Left renal pelvis (tissue), 4 donors: ENCODE measurements at places on chromosomes 3 and 15. TPM values are rescaled to one million over a fixed set of nuclear protein-coding genes. Genes with fewer than 3 reads are reported as not detected.

GRCh38 chr3:127351775-127352350 lies 64.0 kb upstream of the PRR20G start:
- DNase-seq = no peak

GRCh38 chr15:63985221-63986184 lies 60.8 kb downstream of the DAPK2 start:
- no peak for DNase-seq

DNA sequence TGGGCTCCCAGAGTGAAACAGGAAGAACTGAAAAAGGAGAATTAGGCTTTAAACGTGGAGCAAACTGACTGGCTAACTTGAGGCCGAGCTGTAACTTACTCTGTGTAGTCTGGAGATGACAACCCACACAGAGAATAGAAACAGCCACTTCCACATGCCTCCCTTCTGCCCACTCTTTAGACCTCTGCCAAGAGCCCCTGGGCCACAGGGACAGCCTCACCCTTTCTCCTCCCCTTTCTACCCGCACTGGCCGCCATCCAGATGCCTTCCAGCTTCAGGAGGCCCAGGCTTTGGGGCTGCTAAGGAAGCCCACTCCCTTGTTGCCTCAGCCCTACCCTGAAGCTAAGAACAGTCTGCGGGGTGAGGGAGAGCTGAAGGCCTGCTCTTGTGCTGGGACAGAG lies 6.8 kb downstream of the ARHGAP31 start:
- no peak for DNase-seq

GRCh38 chr3:187445356-187445755 lies 77.2 kb downstream of the RTP4 start:
- no peak for DNase-seq

DNA sequence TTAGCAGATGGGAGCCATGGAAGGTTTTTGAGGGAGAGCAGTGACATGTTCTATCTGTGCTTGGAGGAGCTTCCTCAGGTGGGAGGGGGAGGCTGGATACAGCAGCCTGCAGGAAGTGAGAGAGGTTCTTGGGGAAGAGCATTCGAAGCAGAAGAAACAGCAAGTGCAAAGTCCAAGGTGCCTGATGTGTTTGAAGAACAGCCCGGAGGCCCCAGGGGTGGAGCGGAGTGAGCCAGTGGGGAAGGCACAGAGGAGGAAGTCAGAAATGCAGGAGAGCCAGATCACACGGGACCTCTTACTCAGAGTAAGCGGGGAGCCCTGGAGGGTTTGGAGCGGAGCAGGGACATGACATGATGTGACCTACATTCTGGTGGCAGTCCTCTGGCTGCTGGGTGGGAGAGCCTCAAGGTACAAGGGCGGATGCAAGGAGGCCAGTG lies 10.8 kb downstream of the ITGA11 start:
- no peak for DNase-seq

DNA sequence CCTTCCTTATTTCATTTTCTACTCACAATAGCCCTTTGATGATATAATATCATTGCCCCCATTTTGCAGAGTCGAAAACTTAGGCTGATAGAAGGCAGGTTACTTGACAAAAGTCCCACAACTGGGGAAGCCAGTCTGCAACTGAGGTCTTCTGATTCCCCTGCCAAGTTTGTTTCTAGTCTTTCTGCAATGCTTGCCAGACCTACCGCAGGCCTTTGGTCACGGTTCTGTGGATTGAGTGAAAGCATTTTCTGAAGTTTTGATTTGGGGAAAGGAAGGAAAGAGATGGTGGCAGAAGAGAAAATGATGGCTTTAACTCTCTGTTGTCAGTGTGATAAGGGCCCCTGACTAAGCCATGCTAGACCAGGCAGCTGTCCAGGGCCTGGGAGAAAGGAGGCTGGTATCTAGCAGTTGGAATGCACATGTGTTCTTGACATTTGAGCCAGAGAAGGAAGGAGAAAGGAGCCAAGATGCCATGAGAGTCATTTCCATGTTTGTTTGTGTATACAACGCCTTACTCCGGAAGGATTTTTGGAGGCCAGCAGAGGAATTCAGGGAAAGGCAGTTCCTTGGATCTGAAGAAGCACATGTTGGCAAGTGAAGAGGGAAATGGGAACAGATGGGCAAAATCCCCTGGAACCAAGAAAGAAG lies 29.9 kb downstream of the FAH start:
- no peak for DNase-seq

GRCh38 chr3:131782751-131783150 lies 252.1 kb downstream of the CPNE4 start:
- DNase-seq = no peak

GRCh38 chr3:127990051-127990450 lies 62.2 kb upstream of the SEC61A1 start:
- no peak for DNase-seq

DNA sequence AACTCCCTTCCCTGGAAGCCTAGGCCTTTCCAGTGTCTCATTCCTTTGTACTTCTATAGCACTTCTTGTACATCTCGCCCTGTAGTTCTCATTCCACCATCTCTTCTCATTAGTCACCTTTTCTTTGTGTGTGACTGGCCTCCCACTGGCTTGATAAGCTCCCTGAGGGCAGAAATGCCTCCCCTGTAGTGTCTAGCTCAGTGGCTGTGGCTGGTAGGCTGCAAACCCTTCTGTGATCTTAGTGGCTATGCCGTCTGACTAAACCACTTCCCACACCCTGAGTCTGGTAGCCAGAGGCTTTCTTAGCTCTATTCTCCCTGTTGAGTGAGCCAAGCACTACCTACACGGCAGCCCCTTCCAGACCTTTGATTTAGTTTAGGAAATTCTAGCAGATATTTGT lies 24.4 kb upstream of the TNFAIP8L3 start:
- no peak for DNase-seq

GRCh38 chr3:171348121-171348520 lies 112.1 kb downstream of the TNIK start:
- DNase-seq = no peak

GRCh38 chr3:70973558-70973957 lies 610.0 kb downstream of the FOXP1 start:
- DNase-seq = no peak

GRCh38 chr3:32009101-32009500 lies 27.6 kb downstream of the ZNF860 start:
- DNase-seq = no peak

DNA sequence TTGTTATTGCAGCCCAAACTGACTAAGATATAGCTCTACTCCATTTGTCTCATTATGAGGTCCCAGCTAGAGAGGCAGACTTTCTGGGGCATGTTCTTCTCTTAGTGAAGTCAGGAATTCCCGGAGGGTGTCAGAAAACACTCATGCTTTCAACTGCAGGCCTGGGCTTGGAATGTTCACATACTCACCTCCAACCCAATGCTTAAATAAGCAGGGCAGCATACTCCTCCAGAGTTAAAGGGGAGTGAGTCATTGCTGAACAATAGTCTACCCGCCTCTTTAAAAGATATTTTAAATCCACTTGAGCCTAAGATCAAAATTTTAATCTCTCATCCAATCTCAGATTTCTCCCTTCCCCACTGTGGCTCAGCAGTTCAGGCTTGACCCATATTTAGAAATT lies 167.8 kb upstream of the DPH6 start:
- DNase-seq = no peak

DNA sequence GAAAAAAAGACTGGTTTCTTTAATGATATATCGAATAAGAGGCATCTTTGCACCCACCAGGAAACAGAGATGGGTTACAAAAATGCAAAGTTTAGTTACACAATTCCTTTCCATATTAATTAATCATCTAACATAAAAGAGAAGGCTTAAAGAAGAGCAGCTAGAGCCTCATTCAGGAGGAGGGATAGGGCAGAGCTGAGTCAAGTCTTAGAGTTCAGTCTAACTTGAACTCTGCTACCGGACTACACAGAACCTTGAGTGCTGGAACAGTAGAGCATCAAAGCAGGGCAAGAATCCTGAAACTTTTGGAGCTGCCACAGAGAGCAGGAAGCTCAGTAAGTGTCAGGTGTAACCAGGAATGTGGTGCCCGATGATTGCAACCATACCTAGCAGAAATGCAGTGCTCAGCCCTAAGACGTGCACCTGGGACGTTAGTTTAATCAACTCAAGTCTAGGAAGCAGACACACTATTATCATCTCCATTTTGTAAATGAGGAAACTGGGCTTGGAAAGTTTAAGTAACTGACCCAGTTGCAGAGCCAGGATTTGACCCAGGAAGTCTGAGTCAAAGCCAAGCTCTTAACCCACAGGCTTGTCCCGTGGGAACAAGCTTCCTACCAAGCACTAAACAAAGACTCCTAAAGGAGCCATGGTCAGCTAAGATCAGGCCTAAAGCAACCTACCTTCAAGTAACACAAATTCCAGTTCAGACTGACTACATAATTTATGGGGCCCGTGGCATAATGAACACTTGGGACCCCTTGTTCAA lies 187.4 kb downstream of the FOXP1 start:
- no peak for DNase-seq

GRCh38 chr15:64776402-64776786 lies 1.0 kb upstream of the RBPMS2 start:
- no peak for DNase-seq

DNA sequence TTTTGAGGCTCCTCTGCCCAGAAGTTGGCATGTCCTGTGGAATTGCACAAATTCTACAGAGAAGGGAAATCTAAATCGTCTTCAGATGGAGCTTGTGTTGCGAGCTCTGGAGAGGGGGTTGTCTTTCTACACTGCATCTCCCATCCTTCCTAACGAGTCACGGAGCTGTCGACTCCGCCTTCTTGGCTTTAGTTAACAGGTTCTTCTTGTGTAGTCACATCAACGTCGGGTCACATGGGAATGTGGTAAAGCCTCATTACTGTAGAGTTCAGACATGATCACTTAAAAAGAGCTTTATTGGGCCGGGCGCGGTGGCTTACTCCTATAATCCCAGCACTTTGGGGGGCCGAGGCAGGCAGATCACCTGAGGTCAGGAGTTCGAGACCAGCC lies 60.0 kb downstream of the DNASE1L3 start:
- no peak for DNase-seq

GRCh38 chr15:67548236-67548852 lies 5.8 kb downstream of the MAP2K5 start:
- no peak for DNase-seq

DNA sequence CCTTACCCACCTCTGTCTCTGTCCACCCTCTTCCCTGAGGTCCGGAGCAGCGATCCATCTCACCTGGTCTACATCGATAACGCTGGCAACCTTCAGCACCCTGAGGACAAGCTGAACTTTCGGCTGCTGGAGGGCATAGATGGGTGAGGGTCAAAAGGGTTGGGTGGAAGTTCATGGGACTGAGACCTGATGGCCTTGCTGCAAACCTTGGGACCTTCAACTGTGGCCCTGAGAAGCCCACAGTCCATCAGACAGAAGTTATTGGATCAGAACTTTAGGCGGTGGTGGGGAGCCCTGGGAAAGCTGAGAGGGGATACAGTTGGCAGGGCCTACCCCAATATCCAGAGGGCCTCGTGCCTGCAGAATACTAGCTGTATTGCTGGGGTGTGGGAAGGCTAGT lies 50.5 kb downstream of the POMGNT2 start:
- no peak for DNase-seq

GRCh38 chr15:68154923-68155559 lies 50.1 kb downstream of the CALML4 start:
- DNase-seq = peak; percentile 48

DNA sequence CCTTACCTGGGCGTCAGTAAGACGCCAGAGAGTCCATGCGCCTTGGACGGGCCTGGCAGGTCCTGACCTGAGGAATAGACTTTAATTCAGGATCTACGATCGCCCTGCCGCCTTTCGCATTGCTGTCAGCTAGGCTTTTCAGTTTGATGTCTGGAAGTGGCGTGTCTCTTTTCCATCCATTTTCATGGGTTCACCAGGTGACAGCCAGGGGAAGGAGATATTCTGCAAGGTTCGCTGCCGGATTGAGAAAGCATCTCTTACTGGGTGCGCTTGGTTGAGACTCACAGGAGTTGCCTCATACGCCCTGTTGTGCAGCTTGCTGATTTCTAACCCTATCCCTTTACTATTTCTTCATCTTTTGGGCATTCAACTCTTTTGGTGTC lies 7.4 kb downstream of the EPHA3 start:
- DNase-seq = no peak

- DNase-seq = no peak
Measured at GRCh38 chr15:96969732-96970710, 639.5 kb downstream of the NR2F2 start.

- no peak for DNase-seq
Measured at GRCh38 chr3:128617270-128617556, 33.4 kb downstream of the RPN1 start.

- no peak for DNase-seq
Measured at GRCh38 chr15:87038404-87038803, 958.7 kb downstream of the AGBL1 start.

The RBPMS2 gene
- polyA plus RNA-seq = 11.7 TPM

The TGM5 gene
- not detected for polyA plus RNA-seq

The CCDC33 gene
- 4.8 TPM for polyA plus RNA-seq

The WNT5A gene
- polyA plus RNA-seq = 45.7 TPM

The RYK gene
- polyA plus RNA-seq = 92.0 TPM

The FEZF2 gene
- not detected for polyA plus RNA-seq

The GRIP2 gene
- polyA plus RNA-seq = 1.5 TPM

The ECE2 gene
- not detected for polyA plus RNA-seq

The ARNT2 gene
- 26.7 TPM for polyA plus RNA-seq

The FOXB1 gene
- 0.14 TPM for polyA plus RNA-seq

The CLDN16 gene
- polyA plus RNA-seq = 44.8 TPM

The TM4SF1 gene
- 65.4 TPM for polyA plus RNA-seq

The SPESP1 gene
- 7.7 TPM for polyA plus RNA-seq
